ENCODE measurements at places on chromosomes 4 and X. TPM values are rescaled to one million over a fixed set of nuclear protein-coding genes. Genes with fewer than 3 reads are reported as not detected.
A peak's percentile ranks its signal among the peaks of the same experiment; 100 is the strongest.

The TRIM61 gene
- total RNA-seq, result 1.4 TPM

The TCP11X2 gene
- total RNA-seq, result not detected

The CRMP1 gene
- 59.6 TPM for total RNA-seq

The OTC gene
- total RNA-seq, result not detected

The AFP gene
- total RNA-seq, result 8.6 TPM

The F11 gene
- total RNA-seq, result not detected

The PLA2G12A gene
- total RNA-seq, result 17.8 TPM

DNA sequence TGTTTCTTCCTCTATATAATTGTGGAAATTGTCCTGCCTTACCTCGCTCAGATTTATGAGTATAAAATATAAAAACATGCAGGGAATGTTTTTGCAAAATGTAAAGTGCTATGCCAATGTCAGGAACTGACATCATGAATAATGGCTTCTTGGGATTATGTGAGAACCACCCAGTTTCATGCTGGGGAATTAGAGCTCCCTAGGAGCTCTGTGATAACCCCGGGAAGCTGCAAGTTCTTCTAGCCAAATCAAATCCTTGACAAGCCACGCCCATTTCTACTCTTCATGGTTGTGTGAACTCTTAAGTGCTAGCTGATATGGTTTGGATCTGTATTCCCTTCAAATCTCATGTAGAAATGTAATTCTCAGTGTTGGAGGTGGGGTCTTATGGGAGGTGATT is 85.9 kb upstream of the PAK3 start:
- no peak overlapping the region for H3K4me3 ChIP-seq
- no peaks in the 10 kb centered on the region for H3K36me3 ChIP-seq
- H3K27ac ChIP-seq, result no peak overlapping the region
- no peaks in the 10 kb centered on the region for H3K4me1 ChIP-seq
- no peaks in the 10 kb centered on the region for H3K27me3 ChIP-seq

DNA sequence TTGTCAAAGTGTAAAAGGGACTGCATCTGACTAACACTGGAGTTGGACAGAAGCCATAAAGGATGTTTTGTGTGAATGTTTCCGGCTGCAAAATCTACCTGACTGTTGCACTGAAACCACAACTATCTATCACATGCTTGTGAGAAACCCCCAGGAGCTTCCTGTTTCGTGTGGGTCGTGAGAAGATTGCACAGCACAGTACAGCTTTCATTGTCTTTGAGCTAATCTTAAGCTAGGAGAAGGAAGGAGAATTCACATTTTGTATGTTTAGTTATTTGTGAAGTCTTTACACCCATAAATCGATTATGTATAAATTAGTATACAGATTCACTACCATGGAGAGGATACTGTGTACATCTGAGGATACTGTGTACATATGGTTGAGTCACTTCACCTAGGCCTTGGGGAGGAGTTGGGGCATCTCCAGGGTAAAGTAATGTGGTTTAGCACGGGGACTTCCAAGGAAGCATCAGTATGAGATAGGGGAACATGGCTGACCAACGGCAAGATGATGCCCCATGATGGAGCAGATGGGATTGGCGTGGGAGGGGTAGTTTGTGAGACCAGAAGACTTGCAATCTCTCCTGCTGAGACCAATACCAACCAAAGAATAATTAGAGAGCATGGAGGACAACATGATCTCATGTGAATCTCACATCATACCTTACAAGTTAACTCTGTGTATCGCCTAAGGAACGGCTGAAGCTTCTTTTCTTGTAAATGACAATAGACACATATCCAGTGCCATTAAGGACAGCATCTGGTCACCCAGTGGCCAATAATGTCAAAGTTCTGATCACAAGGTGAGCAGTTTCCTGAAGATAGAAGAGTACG is 43.1 kb upstream of the FAM9C start:
- H3K4me1 ChIP-seq, result peaks cover 8% of the 10 kb centered on the region
- peak; percentile 75 for DNase-seq
- no peak overlapping the region for H3K4me3 ChIP-seq

DNA sequence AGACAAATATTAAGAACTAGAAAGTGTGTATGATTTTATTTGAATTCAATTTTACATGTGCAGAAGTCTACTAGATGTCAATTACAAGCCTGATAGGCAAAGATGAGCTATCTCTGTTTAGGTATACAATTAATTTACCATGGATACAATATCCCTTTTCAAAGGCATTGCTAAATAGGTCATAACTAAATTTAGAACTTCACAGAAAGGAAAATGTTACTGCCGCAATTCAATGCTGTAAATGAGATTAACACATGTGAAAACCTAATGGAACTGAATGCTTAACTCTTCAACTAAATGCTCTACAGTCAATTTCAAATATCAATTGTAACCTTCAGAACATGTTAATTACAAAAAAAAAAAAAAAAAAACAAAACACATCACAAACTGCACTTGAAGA is 14.6 kb downstream of the RAP2C start:
- H3K36me3 ChIP-seq, result no peaks in the 10 kb centered on the region
- no peaks in the 10 kb centered on the region for H3K27me3 ChIP-seq
- H3K4me3 ChIP-seq, result no peak overlapping the region
- H3K27ac ChIP-seq, result no peak overlapping the region
- H3K4me1 ChIP-seq, result no peaks in the 10 kb centered on the region

- no peak overlapping the region for H3K4me3 ChIP-seq
- DNase-seq, result peak; percentile 2
- no peaks in the 10 kb centered on the region for H3K27me3 ChIP-seq
- H3K36me3 ChIP-seq, result no peaks in the 10 kb centered on the region
- no peaks in the 10 kb centered on the region for H3K4me1 ChIP-seq
These were observed 82.6 kb downstream of the GK start for GRCh38 chrX:30735839-30736238.

DNA sequence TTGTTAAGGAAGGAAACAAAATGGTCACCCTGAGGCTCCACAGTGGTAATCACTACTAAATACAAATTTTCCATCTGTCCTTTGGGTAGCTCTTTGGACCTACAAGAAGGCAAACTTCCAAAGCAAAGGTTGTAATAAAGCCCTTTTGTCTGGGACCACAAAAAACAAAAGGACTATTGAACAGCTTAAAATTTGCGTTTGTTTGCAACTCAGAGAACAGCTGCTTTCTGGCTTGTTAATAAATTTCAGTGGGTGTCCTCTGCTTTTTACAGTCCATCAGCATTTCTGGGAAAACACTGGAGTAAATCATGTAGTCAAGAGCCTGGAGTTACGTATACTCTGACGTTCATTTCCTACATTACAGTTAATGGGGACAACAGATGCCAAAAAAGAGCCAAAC is 439.7 kb upstream of the DIAPH2 start:
- H3K4me3 ChIP-seq, result no peak overlapping the region
- H3K4me1 ChIP-seq, result no peaks in the 10 kb centered on the region
- no peak for DNase-seq
- no peaks in the 10 kb centered on the region for H3K36me3 ChIP-seq
- no peak overlapping the region for H3K27ac ChIP-seq

- H3K36me3 ChIP-seq, result no peaks in the 10 kb centered on the region
- no peak for DNase-seq
- no peaks in the 10 kb centered on the region for H3K27me3 ChIP-seq
- H3K27ac ChIP-seq, result no peak overlapping the region
- H3K4me3 ChIP-seq, result no peak overlapping the region
These were observed 274.7 kb upstream of the AGTR2 start for GRCh38 chrX:115895678-115896329.

- H3K4me3 ChIP-seq, result no peak overlapping the region
- H3K27me3 ChIP-seq, result no peaks in the 10 kb centered on the region
- H3K4me1 ChIP-seq, result peaks cover 32% of the 10 kb centered on the region
- no peak for DNase-seq
- H3K36me3 ChIP-seq, result peaks cover 18% of the 10 kb centered on the region
These were observed 10.4 kb downstream of the SH3RF1 start for GRCh38 chr4:169260217-169260866.

GRCh38 chr4:184752496-184753275 is 18.8 kb upstream of the CENPU start:
- no peaks in the 10 kb centered on the region for H3K36me3 ChIP-seq
- no peak overlapping the region for H3K27ac ChIP-seq
- peaks cover 5% of the 10 kb centered on the region for H3K4me1 ChIP-seq
- DNase-seq, result no peak

DNA sequence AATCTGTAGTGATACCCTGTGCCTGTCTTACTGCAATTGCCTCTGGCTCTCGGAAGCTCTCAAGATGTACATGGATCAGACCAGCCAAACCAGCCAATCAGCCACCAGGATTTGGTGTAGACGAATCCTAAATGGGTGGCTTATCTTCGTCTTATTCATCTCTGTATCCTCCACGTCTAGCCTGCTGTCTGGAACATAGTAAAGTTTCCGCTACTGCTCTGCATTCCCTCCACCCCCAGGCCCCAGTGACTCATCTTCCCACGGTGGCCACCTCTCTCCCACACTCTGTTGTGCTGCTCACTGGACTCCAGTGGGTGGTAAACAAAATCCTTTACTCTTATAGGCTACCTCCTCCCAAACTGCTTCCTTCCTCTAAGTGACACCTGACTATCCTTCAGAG is 37.8 kb downstream of the SEPTIN6 start:
- H3K27me3 ChIP-seq, result no peaks in the 10 kb centered on the region
- peaks cover 6% of the 10 kb centered on the region for H3K4me1 ChIP-seq
- H3K36me3 ChIP-seq, result no peaks in the 10 kb centered on the region
- H3K27ac ChIP-seq, result peak overlapping the region; percentile 68
- no peak overlapping the region for H3K4me3 ChIP-seq
- DNase-seq, result peak; percentile 89

DNA sequence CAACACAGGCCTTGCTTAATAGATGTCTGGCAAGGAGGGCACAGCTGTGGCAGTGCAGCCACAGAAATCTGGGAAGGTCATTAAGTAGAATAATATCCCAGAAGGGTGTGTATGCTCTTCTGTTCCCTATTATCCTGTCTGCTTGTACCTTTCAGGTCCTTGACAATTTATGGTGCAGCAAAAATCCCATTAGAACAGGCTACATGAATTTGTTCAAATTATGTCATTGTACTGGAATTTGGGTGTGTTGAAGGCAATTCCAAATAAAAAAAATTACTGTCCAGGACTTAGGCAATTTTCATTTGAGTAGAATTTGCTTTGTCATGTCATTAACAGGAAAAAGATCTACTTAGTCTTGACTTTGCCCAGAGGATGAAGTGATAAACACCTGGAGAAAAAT is 192.1 kb downstream of the IDS start:
- no peaks in the 10 kb centered on the region for H3K4me1 ChIP-seq
- H3K27ac ChIP-seq, result no peak overlapping the region
- peak; percentile 10 for DNase-seq
- H3K4me3 ChIP-seq, result no peak overlapping the region

DNA sequence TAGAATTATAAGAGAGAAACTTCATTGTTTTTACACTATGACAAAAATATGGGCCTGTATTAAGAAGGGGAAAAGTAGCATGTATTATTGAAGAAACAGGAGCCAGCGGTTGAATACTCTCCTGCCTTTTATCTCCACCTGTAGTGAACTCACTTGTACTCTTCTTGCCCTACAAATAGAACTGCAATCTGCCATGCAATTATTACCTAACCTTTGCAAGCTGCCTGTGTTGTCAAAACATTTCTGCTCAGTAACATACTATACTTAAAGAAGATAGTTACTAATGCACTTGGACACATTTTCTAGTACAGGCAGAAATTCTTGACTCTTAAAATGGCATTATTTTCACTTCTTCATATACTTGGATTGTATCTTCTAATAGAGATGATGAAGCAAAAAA is 818.4 kb upstream of the GRID2 start:
- no peaks in the 10 kb centered on the region for H3K4me1 ChIP-seq
- H3K27me3 ChIP-seq, result no peaks in the 10 kb centered on the region
- no peak overlapping the region for H3K27ac ChIP-seq

Measured in astrocyte (in vitro differentiated cells and primary cell).